ENCODE measurements at places on chromosomes 6 and 20.

DNA sequence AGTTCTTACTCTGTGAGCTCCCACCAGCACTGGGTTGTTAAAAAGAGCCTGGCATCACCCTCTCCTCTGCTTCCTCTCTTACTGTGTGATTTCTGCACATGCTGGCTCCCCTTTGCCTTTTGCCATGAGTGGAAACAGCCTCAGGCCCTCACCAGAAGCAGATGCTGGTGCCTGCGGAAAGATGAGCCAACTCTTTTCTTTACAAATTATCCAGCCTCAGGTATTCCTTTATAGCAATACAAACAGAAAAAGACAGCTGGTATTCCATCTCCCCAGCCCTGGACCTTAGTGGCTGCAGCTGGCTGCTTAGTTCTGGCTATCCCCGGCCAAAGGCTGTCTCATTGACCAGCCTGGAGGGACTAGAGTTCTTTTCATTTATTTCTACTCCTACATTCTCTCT lies 129.1 kb downstream of the IMPG1 start:
- no peak for DNase-seq

- DNase-seq, result no peak
Measured at GRCh38 chr6:131060311-131060710, 2.7 kb downstream of the EPB41L2 start.

DNA sequence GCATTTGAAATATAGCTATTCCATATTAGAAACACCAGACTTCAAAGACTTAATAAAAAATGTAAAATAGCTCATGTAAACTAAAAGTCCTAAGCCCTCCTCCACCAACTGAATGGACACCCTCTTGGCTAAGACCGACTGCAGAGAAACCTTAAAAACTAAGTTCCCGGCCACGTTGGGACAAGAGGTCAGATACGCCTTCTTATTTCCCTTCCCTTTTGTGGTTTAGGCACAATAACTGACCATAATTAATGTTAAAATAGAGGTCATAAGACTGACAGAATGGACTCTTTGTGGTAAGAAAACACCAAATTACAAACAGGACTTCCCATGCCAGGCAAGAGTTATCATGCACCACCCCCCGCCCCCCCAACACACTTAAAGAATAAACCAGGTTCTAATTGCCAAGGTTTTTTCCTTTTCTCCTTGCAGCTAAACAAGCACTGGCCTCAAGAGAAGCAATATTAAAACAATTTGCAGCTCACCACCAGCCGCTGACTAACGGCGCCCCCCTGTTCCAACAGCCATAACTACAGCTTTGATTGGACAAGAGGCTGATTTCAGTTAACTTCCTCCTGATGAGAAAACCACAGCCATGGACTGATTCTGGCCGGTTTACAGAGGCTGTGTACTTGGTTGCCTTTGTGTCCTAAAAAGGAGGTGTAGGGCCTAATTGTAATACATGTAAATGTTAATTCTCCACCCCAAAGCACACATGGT lies 10.7 kb upstream of the LAMP5 start:
- DNase-seq, result no peak

DNA sequence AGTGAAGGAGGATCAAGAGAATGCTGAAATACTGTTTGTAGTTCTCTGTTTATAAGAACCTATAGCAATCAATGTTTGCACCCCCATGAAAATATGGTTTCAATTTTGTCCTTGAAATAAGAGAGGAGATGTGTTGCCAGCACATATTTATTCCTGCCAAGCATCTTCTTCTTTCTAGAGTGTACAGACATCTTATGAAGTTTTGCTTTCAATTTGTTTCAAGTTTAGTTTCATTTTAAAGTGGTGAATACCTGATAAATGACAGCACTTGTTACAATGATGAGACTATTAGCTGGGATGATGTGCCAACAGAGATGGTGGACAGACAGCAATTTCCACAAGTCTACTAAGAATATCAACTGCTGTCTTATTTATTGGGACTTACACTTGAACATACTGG lies 39.2 kb upstream of the CENPW start:
- no peak for DNase-seq

DNA sequence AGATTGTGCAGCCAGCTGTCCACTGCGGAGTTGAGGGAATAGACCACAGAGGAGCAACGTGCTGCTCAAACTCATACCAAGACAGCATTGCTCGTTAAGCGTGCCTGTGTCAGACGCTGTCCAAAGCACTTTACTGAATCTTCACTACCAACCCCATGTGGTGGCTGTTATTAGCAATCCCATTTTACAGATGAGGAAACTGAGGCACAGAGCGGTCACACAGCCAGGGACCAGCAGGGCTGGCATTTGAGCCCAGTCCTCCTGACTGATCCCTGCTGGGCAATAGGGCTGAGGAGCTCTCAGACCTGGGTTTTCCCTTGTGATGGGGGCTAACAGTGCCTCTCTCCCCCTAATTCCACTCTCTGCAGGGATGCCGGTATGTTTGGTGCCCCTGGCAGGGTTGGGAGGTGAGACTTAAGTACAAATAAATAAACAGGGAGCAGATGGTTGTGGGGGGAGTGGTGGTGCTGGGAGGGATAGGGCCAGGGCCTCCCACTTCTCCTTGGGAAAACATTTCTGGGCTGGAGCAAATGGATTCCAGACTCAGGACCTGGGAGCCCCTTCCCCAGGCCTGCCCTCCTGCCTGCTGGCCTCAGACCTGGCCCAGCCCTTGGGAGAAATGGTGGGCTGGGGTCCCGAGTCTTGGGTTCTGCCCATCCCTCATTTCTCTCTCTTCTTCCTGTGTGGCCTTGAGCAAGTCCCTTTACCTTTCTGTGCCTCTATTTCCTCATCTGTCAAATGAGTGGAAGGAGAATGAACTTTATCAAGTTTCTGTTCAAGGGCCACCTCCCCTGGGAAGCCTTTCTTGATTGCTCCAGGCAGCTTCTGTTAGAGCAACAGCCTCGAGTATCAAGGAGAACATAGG lies 17.7 kb downstream of the SRXN1 start:
- DNase-seq, result no peak

GRCh38 chr6:137150072-137150471 lies 23.4 kb downstream of the IL22RA2 start:
- DNase-seq, result no peak

- DNase-seq, result no peak
Measured at GRCh38 chr6:44539701-44540355, 152.3 kb downstream of the CDC5L start.

DNA sequence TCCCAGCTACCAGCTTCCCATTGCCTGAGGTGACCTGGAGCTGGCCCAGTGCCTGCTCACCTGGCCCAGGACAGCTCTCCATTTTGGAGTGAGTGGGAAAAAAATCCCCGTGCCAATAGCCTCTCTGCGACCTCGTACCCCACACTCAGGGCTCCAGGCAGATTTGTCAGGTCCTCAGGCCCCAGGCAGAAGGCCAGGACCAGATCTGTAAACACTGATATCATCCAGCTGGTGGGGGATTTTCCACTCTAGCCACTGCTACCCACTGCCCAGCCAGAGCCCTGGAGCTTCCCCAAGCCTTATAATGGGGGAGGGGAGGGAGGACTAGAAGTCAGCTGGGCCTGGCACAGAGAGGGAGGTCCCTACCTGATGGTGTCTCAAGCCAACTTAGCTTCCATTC lies 1.3 kb upstream of the PGC start:
- no peak for DNase-seq

DNA sequence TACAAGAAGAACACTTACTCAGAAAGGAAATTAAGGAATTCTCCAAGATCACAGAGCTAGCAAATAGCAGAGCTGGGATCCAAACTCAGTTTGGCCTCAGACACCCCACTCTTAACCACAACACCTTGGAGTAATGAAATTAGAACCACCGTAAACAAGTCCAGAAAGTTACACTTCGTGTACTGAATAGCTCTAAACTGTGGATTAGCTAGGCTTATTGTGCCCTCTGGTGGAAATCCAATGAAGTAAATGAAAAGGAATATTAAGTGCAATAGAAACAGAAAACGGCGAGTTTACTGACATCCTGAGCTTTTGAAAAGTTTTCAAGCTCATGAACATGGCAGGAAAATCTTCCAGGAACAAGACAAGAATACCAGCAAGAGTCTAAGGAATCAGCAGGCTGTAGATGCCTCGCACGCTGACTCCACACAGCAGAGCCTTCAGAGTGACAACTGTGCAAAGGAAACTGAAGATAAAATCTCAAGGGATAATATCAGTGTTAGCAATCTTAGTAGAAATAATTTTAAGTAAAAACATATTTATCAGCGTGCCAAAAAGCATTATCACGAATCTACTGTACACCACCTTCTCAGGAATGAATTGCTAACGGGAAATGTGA lies 34.6 kb downstream of the FBXO5 start:
- DNase-seq, result no peak

GRCh38 chr20:38387953-38388352 lies 41.7 kb downstream of the LBP start:
- DNase-seq, result no peak

- DNase-seq, result no peak
Measured at GRCh38 chr6:107692351-107692750, 131.8 kb downstream of the SCML4 start.

DNA sequence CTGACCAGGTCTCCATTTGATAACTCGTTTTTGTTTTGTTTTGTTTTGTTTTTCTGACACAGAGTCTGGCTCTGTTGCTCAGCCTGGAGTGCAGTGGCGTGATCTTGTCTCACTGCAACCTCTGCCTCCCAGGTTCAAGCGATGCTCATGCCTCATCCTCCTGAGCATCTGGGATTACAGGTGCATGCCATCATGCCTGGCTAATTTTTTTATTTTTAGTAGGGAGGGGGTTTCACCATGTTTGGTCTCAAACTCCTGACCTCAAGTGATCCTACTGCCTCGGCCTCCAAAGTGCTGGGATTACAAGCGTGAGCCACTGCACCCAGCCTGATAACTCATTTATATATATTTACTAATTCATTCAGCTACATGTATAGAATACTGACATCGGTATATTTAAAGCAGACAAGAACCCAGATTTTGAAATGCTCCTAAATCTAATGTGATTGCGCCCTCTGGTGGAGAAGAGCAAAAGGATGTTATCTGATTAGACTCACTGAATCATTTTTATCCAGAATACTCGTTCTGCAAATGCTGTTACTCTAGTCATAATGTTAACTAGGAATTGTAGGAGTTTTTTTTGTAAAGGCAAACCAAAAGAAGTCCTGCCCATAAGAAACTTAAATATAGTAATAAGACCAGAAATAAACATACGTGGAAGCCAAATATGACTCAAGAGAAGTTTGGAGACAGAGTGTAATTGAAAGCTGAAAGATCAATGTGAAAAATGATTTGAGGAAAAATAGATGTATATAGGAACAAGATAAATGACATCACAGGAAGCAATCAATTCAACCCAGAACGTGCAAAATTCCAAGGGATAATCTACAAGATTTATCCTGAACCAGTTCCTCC lies 5.3 kb upstream of the COL12A1 start:
- no peak for DNase-seq

DNA sequence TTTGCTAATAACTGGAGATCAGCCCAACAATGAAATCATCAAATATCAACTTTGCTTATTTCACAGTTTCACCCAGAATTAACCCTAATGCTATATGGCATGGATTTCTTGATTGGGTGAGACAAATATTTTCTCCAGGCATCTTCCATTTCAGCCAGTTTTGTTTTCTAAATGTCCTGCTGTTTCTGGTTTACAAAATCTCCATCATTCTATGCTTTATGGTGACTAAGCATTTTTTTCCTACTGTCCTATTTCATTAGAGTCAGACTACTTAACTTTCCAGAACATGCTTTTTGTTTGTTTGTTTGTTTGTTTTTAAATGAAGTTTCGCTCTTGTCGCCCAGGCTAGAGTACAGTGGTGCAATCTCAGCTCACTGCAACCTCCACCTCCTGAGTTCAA lies 59.5 kb upstream of the EXOC2 start:
- no peak for DNase-seq

DNA sequence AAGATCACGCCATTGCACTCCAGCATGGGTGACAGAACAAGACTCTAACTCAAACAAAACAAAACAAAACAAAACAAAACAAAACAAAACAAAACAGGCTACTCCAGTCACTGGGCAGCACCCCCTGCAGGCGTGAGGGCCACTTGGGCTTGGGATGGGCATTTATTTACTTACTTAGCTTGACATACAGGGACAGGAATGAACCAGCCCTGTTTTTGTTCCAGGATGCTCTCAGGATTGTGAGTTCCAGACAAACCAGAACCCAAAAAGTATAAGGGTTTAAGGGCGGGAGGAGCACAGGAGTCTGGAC lies 4.0 kb upstream of the PTPN1 start:
- no peak for DNase-seq

DNA sequence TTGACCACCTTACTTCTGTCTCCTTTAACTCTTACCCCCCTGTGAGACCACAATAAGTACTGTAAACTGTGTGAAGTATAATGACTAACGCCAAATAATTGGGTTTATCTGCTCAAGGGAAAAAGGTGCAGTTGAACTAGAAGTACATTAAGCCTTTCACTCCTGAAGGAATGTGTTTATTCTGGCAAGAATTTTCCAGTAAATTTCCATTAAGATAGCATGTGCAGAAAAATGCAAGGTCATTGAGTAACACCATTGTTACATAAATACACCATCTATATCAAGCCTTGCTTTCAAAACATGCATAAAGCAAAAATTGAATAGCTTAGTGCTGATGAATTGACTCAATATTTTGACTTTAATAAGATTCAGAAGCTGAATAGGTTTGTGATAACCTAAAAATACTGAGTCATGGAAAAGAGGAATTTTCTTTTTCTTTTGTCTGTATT lies 65.4 kb downstream of the ARHGAP18 start:
- DNase-seq, result no peak

DNA sequence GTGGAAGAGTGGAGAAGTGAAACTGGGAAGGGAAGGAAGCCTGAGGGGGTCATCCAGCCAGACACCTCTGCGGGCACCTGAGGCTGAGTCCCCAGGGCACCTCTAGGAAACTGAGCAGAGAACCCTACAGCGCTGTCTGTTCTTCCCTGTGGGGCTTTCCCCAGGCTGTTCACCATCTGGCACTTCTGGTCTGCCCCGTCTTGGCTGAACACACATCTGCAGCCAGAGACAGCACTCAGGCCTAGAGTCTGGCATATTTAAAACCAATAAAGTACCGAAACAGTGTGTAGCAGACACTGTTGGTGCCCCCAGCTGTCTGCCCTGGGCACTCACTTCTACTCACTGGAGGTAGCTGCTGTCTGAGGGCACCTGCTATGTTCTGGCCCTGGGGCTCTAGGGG lies 9.4 kb upstream of the ARFGEF2 start:
- DNase-seq, result no peak

Data from stimulated activated CD4-positive, alpha-beta T cell treated with anti-CD3 and anti-CD28 coated beads, Interleukin-4, amount 100 ng/mL, for 1 hour (primary cell).